Anterior cingulate cortex (tissue), 58 donors: ENCODE measurements at places on chromosomes 5 and 9.

DNA sequence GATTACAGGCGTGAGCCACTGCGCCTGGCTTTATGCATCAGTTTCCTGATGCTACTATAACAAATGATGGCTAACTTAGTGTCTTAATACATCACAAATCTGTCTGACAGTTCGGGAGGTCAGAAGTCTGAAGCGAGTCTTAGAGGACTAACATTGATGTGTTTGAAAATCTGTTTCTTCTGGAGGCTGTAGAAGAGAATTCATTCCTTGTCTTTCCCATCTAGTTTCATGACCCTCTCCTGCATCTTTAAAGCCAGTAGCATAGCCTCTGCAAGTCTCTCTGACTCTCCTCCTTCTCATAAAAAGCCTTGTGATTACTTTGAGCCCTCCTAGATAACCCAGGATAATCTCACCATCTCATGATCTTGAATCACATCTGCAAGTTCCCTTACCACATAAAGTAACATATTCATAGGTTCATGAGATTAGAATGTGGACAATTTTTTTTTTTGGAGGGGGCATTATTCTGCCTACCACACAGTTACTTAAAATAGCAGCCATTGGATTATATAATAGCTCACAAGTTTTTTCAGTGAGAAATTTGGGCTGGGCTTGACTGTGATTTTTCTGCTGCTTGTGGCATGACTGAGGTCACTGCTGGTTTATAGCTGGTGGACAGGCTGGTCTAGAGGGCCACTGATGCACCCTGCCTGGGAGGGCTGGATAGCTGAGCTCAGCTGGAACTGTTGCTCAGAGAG lies 134.8 kb downstream of the FBXL7 start:
- no peak for DNase-seq

GRCh38 chr5:43041669-43042175 lies 1.6 kb upstream of the ANXA2R start:
- no peak for DNase-seq

DNA sequence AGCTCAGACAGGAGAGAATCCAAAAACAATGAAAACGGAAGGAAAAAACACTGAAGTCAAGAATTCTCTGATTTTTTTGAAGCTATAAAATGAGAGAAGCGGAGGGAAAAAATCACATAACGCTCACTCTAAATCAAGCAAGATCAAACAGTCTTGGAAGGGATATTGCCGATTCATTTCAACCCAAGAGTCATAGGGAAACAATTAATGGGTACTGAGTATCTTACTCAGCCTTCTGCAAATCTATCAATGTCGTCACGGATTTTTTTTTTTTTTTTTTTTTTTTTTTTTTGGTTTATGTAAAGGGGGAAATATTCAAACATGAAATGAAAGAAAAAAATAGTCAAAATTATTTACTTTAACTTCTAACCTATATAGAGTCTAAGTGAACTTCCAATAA lies 9.5 kb downstream of the MEF2C start:
- no peak for DNase-seq

DNA sequence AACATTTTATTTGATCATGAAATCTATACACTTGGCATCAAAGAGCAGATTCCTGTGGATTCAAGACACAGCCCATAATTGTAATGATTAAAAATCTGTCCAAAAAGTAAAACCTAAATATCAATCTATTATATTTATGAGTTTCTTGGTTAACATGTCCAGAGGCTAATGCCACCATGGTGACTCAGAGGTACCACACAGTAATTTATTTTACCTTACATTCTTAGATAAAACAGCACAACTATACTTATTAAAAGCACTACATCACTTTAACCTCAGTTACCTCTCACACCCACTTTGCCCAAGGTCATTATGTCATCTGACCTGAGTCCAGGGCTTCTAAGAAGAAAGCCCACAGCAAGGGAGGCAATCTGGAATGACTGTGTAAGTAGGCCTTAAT lies 519.2 kb downstream of the RASEF start:
- no peak for DNase-seq

GRCh38 chr9:111030492-111030891 lies 7.8 kb downstream of the LPAR1 start:
- no peak for DNase-seq

- peak; percentile 86 for DNase-seq
Observed at GRCh38 chr9:36036780-36037548, at the start of gene RECK. RECK (plus strand) TSS chr9:36036913; CDS start chr9:36036999, 86 bp downstream.

DNA sequence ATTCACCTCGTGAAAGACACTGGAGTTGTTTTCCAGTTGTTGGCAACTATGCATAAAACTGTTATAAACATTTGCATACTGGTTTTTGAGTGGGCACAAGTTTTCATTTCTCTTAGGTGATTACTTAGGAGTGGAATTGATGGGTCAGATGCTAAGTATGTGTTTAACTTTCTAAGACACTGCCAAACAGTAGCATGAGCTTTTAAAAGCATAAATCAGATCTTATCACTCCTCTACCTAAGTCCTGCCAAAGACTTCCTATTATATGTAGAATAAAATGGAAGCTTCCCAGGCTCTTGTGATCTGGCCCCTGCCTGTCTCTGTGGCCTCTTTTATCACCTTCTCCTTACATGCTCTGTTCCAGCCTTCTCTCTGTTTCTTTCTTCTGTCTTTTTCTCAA lies 72.6 kb downstream of the SH3RF2 start:
- DNase-seq: no peak

DNA sequence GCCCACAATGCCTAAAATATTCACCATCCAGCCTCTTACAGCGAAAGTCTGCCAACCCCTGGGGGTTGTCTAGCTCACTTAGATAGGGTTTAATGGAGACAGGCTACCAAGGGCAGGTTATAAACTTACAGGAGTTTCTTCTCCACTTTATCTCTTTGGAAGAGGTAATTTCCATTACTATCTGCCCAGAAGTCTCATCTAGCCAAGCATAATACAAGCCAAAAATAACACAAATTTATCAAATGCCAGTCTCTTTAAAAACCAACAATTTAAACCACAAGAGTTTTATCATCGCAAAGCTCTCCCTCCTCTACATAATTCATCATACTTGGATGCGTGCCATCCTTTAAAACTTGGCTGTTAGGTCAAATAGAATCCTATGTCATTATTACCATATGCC lies 6.2 kb downstream of the RBM22 start:
- DNase-seq: no peak

DNA sequence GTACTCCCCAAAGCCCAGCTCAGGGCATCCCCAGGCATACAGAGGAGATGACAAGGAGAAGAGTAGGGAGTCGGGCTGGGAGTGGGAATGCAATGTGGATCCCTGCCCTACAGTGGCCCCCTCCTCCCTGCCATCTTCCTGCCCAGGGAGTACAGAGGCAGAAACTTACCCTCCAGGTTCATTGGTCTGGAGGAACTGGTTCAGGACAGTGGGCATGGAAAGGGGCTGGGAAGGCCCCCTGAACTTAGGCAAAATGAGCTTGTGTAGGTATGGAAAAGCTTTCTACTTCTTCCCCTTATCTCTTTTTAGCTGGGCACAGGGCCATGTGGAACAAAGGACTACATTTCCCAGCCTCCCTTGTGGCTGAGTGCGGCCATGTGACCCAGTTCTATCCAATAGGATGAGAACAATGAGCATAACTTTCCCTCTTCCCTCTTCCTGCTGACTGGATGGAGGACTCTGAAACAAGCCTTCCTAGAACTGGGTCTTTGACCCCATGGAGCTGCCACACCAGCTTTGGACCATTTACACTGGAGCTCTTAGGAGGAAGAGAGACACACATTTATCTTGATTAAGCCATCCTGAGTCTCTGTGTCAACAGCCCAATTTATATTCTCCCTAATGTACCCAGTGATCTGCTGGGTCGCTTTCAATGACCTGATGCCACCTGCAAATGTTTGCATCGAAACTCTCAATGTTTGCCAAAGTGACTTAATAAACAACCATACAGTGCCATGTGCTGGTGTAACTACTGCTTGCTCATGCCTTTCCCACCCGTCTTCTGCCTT lies 25.0 kb upstream of the HMCN2 start:
- DNase-seq: no peak

GRCh38 chr9:132381966-132382541 lies 24.6 kb downstream of the TTF1 start:
- DNase-seq: no peak

GRCh38 chr5:103502662-103503061 lies 59.9 kb downstream of the NUDT12 start:
- DNase-seq: no peak

DNA sequence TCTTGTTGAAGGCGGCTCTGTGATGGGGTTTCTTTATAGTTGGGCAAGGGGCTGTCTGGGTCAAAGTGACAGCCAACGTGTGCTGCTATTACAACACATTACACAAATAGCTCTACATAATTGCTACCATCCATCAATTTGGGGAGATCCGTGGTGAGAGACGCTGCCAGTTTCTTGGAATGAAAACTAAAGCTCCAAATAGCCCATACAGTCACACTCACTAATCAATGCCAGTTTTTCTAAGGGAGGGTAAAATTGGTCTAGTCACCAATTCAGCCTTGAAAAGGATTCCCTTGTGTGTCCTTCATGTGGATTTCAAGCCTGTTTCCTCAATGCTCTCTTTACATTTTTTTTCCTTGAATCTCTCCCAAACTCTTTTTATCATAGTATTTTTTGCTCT lies 343.3 kb upstream of the KLF4 start:
- no peak for DNase-seq

GRCh38 chr5:154466671-154467070 lies 11.4 kb downstream of the HAND1 start:
- no peak for DNase-seq

DNA sequence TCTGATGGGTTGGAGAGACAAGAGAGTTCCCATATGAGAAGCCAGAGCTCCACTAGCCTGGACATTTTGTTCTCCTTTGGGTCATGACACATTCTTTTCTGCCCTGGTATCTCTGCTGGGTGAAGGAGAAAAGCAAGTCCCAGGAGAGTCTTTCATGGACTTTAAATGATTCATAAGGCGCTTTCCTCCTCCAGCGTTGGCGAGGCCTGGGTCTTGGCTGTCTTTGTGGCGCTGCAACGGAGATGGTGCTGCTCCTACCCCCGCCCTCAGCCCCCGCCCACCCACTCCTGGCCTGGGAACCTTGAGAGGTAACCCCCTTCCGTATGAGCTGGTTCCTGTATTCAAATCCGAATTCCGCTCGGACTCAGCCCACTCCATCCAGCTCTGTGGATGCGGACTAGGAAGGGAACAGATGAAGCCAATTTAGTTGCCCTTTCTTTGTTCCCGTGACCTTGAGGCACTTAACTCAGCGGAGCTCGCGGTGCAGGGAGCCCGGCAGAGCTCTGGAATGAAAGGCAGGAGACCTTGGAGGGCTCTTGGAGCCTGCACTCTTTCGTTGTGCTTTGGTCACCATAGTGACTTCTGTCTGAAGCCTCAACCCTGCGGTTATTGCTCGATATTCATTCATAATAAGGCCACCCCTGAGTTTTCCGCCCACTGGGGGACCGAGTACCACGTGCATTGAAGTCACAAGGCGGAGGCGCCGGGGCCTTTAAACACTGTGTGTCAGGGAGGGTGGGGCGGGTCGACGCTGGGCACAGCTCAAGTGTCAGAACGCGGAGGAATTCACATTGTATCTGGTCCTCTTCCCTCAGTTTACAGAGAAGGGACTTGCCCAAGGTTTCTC lies 14.0 kb upstream of the PWWP2A start:
- peak; percentile 43 for DNase-seq

GRCh38 chr9:88672874-88673689 lies 138.1 kb downstream of the NXNL2 start:
- no peak for DNase-seq

- no peak for DNase-seq
Observed at GRCh38 chr9:128243215-128244018, 32.4 kb downstream of the GOLGA2 start.

GRCh38 chr9:136644593-136645351 lies 17.9 kb upstream of the EGFL7 start:
- DNase-seq: no peak

DNA sequence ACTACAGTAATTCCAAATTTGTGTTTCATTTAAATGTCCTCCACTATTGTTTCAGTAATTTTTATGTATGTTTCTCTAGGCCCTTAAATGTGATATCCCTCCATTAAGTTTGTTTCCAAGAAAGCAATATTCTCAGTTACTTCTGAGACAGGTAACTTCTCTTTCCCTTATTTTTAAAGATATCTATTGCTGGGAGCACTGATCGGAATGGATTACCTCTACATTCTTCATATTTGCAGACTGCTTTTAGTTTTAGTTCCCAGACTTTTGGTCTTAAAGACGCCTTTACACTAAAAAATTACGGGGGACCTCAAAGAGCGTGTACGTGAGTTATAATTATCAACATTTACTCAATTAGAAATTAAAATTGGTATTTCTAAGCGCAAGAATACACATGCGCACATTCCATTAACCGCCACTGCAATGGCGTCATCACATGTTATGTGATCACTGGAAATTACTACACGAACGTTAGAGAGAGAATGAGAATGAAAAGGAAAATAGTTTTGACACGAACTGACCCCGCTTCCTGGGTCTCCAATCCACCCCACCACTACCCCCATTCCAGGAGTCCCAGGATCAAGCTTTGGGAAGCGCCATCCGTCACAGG lies 519 bp upstream of the RAD50 start:
- DNase-seq: no peak

DNA sequence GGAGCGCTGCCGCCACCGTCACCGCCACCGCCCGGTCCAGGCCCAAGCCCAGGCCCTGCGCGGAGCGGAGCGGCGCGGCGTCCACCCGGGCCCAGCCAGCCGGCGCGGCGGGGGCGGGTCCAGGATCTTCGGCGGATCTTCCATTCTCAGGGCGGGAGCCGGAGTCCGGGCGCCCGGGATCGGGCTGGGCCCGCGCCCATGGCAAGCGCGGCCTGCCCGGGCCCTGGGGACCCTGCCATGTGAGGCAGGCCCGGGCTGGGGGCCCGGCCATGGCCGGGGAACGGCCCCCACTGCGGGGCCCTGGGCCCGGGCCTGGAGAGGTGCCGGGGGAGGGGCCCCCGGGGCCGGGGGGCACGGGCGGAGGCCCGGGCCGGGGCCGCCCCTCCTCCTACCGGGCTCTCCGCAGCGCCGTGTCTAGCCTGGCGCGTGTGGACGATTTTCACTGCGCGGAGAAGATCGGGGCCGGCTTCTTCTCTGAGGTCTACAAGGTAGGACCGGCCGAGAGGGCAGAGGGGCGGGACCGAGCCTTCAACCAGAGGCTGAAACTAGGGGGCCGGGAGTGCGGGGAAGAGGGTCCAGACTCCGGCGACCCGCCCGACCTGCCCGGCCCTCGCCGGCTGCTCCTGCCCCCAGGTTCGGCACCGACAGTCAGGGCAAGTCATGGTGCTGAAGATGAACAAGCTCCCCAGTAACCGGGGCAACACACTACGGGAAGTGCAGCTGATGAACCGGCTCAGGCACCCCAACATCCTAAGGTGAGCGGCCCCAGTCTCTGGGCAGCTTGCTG lies 482 bp downstream of the TESK1 start:
- DNase-seq: no peak

DNA sequence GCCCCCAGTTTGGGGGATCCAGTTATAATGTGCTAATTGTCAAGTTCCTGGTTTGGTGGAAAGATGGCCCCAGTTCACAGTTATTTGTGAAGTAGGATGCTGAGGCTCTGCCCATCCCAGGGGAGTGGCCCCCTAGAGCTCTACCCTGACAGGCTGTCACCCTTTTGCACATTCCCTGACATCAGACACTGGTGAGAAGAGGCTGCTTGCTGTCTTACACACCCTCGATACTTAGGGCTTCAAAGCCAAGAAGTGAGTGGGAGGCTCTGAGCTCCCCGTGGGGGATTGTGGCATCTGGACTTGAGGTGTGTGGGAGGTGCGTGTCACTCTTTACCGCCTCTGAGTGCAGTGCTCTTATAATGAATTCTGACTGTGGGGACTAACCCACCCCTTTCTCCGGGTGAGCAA lies 168.5 kb downstream of the DOCK2 start:
- no peak for DNase-seq
